ENCODE measurements at places on chromosomes 5 and 9.
A peak's percentile ranks its signal among the peaks of the same experiment; 100 is the strongest.

DNA sequence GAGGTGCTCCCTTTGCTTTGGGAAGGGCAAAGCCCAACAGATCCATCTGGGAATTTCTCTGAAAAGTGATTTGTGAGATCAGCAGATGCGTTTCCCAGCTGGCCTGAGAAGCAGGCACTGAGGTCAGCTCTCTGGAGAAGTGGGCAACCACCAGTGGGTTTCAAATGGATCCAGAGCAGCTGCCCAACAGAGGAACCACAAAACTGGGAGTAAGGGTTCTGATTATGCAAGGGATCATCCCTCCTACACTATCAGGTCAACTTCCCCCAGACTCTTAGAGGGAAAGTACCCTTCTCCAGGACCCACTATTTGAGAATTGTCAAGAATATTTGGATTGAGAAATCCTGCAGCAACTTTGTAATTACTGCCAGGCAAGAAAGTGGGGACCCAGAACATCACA, 21.7 kb downstream of the CCL28 start:
- DNase-seq = no peak

DNA sequence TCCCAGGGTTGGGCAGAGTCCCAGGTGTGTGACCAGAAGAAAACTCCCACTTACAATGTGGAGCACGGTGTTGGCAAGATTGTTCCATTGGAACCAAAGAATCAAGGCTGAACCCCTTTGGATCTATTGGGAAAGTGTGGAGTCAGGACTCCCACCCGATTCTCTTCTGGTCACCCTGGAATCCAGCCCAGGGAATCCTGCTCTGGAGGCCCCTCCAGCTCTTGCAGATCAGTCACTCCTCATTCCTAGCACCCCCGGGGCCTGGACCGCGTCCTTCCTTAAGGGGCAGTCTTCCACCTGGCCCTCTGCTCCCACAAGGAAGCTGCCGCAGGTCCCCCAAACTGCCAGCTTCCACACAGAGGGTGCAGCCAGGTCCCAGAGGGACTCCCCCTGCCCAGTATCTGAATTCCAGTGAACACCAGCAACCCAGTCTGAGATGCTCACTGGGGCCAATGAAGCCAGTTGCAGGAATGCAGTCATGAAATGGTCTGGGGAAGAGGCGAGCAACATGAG, 170.1 kb downstream of the GADD45G start:
- DNase-seq = no peak

GRCh38 chr9:92680166-92681119, 10.5 kb upstream of the IPPK start:
- DNase-seq = no peak

GRCh38 chr5:44884036-44884435, 75.3 kb downstream of the MRPS30 start:
- no peak for DNase-seq

- no peak for DNase-seq
Observed at GRCh38 chr5:40991168-40991980, 79.8 kb downstream of the MROH2B start.

- no peak for DNase-seq
Observed at GRCh38 chr9:76900884-76901440, 5.0 kb downstream of the PRUNE2 start.

DNA sequence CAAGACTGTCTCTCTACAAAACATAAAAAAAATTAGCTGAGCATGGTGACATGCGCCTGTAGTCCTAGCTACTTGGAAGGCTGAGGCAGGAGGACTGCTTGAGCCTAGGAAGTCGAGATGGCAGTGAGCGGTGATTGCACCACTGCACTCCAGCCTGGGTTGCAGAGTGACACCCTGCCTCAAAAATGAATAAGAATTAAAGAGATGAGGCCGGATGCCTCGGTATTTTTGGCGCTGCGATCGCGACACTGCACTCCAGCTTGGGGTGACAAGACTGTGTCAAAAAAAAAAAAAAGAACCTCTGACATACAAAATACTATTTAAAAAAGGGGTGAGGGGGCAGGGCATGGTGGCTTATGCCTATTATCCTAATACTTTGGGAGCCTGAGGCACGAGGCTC, 7.3 kb downstream of the GPBP1 start:
- DNase-seq = no peak

DNA sequence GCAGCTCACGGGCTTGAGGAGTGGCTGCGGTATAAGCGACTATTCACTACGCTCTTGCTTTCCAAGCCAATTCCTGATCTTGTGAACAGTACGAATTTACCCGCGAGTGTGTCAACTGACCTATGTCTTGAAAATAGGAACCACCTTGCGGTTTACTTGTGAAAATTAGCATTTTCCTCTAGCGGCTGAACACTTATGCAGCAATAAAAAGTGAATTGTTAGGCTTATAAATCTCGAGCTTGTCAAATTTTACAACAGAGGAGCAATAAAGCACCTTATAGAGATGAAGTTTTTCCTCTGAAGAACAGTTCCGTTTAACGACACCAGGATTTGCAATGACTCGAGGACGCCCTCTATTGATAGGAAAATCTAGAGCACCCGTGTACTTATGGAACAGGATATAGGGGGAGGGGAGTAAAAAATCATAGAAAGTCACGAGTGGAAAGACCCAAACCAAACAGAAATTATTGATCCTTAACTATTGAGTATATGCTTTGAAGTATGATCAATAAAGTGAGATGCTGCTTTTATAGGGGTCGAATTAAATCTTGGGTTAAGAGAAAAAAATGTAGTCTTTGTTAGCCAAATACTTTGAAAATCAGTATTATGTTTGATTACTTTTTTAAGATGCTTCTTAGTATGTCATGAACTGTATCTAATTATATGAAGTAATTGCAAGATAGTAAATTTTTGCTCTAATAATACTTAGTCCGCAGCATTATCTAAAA, 1.9 kb upstream of the RGMB start:
- peak; percentile 82 for DNase-seq

DNA sequence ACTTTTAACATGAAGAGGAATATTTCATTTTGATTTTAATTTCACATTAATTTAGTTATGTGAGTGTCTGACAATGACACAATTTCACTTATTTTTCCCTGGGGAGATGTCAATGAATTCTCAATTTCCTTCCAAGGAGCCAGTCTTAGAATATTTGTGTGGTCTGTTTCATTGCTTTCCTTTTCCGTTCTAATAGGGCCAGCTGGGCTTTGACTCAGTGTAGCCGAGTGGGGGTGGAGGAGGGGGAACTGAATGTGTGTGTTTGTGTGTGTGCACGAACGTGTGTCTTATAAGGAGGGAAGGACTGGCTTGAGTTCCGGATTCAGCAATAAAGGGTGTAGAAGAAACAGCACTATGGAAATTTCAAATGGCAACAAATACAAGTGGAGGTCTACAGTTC, 100.0 kb downstream of the BASP1 start:
- no peak for DNase-seq

DNA sequence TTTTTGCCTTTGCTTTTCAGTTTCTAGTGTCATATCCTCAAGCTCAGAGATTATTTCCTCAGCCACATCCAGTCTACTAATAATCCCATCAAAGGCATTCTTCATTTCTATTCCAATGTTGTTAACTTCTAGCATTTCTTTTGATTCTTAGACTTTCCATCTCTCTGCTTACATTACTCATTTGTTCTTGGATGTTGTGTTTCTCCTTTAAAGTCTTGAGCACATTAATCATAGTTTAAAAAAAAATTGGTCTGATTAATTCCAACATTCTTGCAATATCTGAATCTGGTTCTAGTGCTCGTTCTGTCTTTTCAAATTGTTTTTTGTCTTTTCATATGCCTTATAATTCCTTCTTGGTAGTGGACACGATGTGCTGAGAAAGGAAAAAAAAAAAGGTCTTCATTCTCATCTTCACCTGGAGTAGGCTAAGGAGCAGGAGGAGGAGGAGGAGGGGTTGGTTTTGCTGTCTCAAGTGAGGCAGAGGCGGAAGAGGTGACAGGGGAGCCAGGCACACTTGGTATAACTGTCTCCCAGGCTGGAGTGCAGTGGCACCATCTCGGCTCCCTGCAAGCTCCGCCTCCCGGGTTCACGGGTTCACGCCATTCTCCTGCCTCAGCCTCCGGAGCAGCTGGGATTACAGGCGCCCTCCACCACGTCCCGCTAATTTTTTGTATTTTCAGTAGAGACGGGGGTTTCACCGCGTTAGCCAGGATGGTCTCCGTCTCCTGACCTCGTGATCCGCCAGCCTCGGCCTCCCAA, 16.3 kb downstream of the PRXL2C start:
- DNase-seq = no peak

- no peak for DNase-seq
Observed at GRCh38 chr5:127813633-127814587, 110.7 kb downstream of the CCDC192 start.

GRCh38 chr5:170757182-170757601, 26.3 kb upstream of the GABRP start:
- no peak for DNase-seq

DNA sequence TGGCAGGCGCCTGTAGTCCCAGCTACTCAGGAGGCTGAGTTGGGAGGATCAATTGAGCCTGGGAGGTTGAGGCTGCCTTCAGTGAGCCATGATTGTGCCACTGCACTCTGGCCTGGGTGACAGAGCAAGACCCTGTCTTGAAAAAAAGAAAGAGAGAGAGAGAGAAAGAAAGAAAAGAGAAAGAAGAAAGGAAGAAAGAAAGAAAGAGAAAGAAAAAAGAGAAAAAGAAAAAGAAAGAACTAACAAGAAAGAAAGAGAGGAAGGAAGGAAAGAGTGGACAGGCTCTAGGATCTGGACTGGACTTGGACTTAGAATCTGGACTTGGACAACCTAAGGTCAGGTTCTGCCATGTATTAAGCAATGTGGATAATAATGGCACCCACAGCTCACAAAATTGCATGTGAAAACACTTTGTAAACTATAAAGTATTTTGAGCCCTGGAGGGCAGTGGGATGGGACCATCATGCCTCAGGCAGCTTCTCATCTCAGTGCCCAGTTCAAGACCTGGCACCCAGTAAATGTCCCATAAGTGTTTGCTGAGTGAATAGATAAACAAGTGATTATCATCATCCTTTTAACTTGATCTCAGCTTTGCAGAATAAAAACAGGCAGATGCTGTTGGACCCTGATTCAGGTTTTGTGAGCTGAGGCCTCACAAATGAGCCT, 12.8 kb upstream of the PHF19 start:
- DNase-seq = no peak

DNA sequence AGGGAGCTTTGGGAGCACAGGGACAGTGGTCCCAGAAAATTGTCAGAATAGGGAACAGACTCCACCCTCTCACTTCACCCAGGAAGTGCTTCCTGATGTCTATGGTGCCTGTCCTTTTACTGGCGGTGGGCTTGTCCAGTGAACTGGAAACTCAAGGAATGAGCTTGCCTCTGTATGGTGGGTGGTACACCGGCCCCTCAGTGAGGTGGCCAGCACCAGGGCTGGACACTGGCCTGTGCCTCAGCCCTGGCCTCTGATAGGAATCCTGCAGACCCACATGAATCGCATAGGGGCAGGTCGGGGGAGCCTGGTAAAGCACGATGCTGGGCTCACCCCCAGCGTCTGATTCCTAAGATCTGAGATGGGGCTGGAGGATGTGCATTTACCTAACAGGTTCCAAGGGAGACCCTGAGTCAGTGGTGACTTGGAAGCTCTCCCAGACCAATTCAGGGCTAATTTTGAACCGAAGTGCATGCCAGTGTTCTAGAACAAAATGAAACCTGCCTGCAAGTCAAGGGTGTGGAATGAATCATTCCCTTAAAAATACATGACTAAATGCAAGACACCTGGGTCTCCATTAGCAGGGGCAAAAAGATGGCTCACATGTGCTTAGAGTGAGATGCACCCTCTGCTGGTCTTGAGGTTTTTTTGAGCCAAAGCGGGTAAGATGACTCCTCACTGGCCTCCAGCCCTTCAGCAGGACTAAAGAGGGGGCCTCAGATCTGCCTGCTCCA, 178.3 kb downstream of the HSPA4 start:
- DNase-seq = no peak

- no peak for DNase-seq
Observed at GRCh38 chr9:21657966-21658667, 144.3 kb upstream of the MTAP start.

GRCh38 chr5:78162253-78162862, 132.1 kb downstream of the AP3B1 start:
- DNase-seq = no peak

- DNase-seq = no peak
Observed at GRCh38 chr5:173757403-173758209, 130.5 kb upstream of the CPEB4 start.

GRCh38 chr5:178378527-178379484, 146.2 kb upstream of the PHYKPL start:
- no peak for DNase-seq

DNA sequence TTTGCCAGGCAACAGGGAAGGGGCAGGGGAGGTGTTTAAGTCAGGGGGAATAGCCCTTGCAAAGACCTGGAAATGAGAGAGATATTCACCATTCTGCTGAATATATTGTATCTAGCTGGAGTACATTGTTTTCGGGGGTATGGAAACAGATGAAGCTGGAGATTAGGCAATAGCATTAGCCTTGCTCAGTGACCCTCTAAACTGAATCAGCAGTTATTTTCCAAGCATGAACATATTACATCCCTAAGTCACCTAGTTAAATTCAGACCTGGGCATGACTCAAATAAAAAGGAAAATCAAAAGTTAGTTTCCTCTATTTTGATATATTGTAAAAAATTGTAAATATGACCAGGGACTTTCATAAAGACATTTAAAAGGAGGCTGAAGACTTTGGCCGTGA, 544.6 kb upstream of the TRPC7 start:
- no peak for DNase-seq

GRCh38 chr5:181059297-181060230, 19.5 kb downstream of the BTNL9 start:
- no peak for DNase-seq

DNA sequence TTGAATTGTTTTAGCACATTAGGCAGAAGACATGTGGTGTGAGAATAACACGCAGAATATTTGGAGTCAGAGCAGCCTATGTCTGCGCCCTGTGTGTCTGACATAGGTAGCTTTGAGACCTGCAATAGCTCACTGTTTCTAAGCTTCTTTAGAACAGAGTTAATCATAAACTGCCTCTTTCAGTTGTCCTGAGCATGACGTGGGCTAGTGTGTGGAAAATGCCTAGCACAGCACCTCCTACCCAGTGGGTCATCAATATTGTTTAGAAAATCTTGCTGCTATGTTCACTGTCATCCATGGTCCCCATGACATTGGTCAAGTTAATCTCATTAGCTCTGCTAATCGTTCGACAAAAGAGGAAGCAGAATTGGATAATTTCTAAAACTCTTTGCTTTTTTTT, 357.4 kb upstream of the SGCD start:
- no peak for DNase-seq

DNA sequence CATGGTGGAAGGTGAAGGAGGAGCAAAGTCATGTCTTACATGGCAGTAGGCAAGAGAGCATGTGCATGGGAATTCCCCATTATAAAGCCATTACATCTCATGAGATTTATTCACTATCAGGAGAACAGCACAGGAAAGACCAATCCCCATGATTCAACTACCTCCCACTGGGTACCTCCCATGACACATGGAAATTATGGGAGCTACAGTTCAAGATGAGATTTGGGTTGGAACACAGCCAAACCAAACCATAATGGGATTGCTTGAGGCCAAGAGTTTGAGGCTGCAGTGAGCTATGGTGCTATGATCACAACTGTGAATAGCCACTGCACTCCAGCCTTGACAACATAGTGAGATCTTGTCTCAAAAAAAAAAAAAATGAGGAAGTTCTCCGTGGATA, 581.8 kb downstream of the TAF11L14 start:
- DNase-seq = no peak

Data from NCI-H446 treated with DMSO at 0.1 percent for 48 hours (cell line).